ENCODE measurements at places on chromosomes 5 and 9. TPM values are rescaled to one million over a fixed set of nuclear protein-coding genes. Genes with fewer than 3 reads are reported as not detected.

The PLAC8L1 gene
- total RNA-seq, result 2.7 TPM

The OTP gene
- 0.17 TPM for total RNA-seq

The CDH9 gene
- not detected for total RNA-seq

The POLE3 gene
- total RNA-seq, result 36.6 TPM

The NPR2 gene
- 24.6 TPM for total RNA-seq

The PAEP gene
- total RNA-seq, result 0.39 TPM

The NANS gene
- total RNA-seq, result 44.5 TPM

GRCh38 chr9:121013911-121014310 lies 36.2 kb downstream of the C5 start:
- H3K4me1 ChIP-seq, result no peaks in the 10 kb centered on the region
- no peak overlapping the region for H3K4me3 ChIP-seq
- no peak for DNase-seq
- H3K36me3 ChIP-seq, result no peaks in the 10 kb centered on the region

GRCh38 chr5:15601274-15601673 lies 101.3 kb downstream of the FBXL7 start:
- no peak overlapping the region for H3K27ac ChIP-seq
- H3K36me3 ChIP-seq, result no peaks in the 10 kb centered on the region
- no peaks in the 10 kb centered on the region for H3K4me1 ChIP-seq
- no peak for DNase-seq
- H3K4me3 ChIP-seq, result no peak overlapping the region

DNA sequence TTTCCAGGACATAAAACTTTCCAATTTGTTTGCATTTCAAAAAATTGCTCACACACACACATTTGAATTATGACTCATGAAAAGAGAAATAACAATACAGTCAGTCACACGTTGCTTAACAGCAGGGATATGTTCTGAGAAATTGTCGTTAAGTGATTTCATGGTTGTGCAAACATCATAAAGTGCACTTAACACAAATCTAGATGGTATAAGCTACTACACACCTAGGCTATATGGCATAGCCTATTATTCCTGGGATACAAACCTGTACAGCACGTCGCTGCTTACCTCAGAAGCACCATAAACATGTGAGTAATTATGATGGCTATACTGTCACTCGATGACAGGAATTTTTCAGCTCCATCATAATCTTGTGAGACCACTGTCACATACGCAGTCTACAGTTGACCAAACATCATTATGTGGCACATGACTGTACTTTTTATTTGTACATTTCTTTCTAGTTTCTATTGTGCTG lies 378.2 kb downstream of the ACTL7B start:
- peak overlapping the region; percentile 5 for H3K4me3 ChIP-seq
- H3K27ac ChIP-seq, result peak overlapping the region; percentile 95
- no peaks in the 10 kb centered on the region for H3K36me3 ChIP-seq
- peaks cover 47% of the 10 kb centered on the region for H3K4me1 ChIP-seq
- peak; percentile 83 for DNase-seq
- H3K27me3 ChIP-seq, result no peaks in the 10 kb centered on the region

DNA sequence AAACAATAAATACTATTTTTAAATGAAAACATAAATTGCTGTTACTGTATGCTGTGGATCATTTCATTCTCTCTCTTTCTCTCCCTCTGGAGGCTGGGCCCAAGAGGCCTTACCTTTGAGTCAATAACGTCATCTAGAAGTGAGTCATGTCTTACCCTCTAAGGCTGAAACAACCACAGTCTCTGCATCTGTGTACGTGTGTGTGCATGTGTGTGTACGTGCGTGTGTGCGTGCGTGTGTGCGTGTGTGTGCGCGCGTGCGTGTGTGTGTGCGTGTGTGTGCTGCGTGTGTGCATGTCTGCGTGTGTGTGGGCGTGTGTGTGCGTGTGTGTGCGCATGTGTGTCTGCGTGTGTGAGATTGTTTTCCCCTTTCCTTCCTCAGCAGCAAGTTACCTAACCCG lies 13.6 kb upstream of the IL17B start:
- H3K4me3 ChIP-seq, result no peak overlapping the region
- no peaks in the 10 kb centered on the region for H3K27me3 ChIP-seq
- H3K4me1 ChIP-seq, result peaks cover 13% of the 10 kb centered on the region
- no peaks in the 10 kb centered on the region for H3K36me3 ChIP-seq

DNA sequence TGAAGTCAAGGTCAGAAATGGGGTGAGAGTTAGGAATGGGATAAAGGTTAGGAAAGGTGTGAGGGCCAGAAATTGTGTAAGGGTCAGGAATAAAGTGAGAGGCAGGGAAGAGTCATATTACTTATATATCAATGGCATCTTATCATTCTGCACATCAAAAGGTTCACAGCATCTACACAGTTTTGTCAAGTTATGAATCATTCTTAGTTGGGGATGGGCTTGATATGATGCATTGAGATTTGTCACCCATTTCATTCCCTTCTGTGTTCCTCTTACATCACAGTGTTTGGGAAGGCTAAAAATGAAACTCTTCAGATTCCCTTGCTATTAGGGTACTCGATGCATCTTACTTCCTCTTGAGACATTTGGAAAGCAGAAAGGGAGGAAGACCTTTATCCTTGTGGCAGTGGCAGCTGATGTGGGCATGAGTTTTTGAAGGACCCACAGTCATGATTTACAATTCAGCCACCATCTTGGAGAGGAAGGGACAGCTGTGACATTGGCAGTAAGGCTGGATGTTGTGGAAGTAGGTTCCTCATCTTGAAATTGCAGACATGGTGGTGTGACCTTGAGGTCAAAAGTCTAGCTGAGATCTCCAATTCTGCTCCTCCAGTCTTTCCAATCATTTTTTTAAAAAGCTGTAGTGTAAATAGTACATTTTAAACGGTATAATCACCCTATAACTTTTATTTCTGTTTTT lies 24.2 kb upstream of the NPR3 start:
- no peaks in the 10 kb centered on the region for H3K36me3 ChIP-seq
- H3K4me1 ChIP-seq, result peaks cover 9% of the 10 kb centered on the region
- H3K27me3 ChIP-seq, result no peaks in the 10 kb centered on the region
- no peak for DNase-seq
- H3K4me3 ChIP-seq, result no peak overlapping the region

GRCh38 chr5:135030123-135030955 lies 3.7 kb downstream of the PITX1 start:
- peaks cover 86% of the 10 kb centered on the region for H3K27me3 ChIP-seq
- no peak overlapping the region for H3K4me3 ChIP-seq
- H3K4me1 ChIP-seq, result peaks cover 5% of the 10 kb centered on the region
- no peak for DNase-seq
- no peaks in the 10 kb centered on the region for H3K36me3 ChIP-seq
- H3K27ac ChIP-seq, result no peak overlapping the region

DNA sequence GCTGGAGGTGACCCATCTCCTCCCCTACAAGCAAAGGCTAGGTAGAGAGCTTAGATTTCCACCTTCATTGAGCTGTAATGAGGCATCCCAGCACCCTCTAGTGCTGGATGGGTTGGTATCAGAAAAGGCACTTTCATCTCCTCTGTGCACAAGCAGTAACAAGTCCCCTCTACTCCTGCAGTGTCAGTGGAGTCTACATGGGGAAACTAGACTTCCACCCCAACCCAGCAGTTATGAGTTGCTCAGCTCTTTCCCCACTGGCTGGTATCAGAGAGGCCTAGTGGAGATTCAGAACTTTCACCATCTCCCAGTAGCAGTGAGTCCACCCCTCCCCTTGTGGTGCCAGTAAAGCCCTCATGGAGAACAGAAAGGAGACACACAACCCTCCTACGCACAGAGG lies 17.9 kb downstream of the FCN1 start:
- H3K27me3 ChIP-seq, result peaks cover 5% of the 10 kb centered on the region
- DNase-seq, result no peak
- H3K36me3 ChIP-seq, result no peaks in the 10 kb centered on the region
- H3K4me3 ChIP-seq, result no peak overlapping the region
- no peak overlapping the region for H3K27ac ChIP-seq

- H3K4me3 ChIP-seq, result no peak overlapping the region
- no peak for DNase-seq
- no peaks in the 10 kb centered on the region for H3K27me3 ChIP-seq
- no peak overlapping the region for H3K27ac ChIP-seq
- H3K36me3 ChIP-seq, result no peaks in the 10 kb centered on the region
Measured at GRCh38 chr5:6491196-6491918, 42.7 kb downstream of the UBE2QL1 start.

GRCh38 chr9:14043483-14043882 lies 270.5 kb downstream of the NFIB start:
- H3K27me3 ChIP-seq, result no peaks in the 10 kb centered on the region
- H3K4me3 ChIP-seq, result no peak overlapping the region
- no peak overlapping the region for H3K27ac ChIP-seq

DNA sequence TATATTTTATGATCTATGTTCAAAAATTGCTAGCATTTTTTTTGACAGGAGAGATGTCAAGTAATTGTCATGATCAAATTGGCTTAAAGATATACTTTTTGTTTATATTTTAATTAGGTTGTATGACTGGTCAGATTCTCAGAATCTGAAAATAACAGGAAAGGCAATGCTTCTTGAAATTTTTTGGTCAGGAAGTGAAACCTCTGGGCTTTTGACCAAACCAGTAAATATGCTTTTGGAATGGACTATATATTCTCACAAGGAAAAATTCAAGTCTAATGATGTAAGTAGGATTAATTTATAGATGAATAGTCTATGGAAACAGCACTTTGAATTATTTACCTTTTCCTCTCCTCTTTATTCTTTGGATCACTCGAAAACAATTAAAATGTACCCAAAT lies 52.3 kb downstream of the SLF1 start:
- H3K36me3 ChIP-seq, result no peaks in the 10 kb centered on the region
- DNase-seq, result peak; percentile 28
- no peak overlapping the region for H3K27ac ChIP-seq
- H3K4me1 ChIP-seq, result no peaks in the 10 kb centered on the region

GRCh38 chr5:43304525-43304924 lies 8.7 kb downstream of the HMGCS1 start:
- no peaks in the 10 kb centered on the region for H3K4me1 ChIP-seq
- DNase-seq, result no peak
- H3K27ac ChIP-seq, result no peak overlapping the region
- no peak overlapping the region for H3K4me3 ChIP-seq
- H3K27me3 ChIP-seq, result no peaks in the 10 kb centered on the region

- no peak overlapping the region for H3K4me3 ChIP-seq
- no peak overlapping the region for H3K27ac ChIP-seq
- no peaks in the 10 kb centered on the region for H3K27me3 ChIP-seq
- no peaks in the 10 kb centered on the region for H3K36me3 ChIP-seq
- peak; percentile 47 for DNase-seq
- H3K4me1 ChIP-seq, result peaks cover 9% of the 10 kb centered on the region
Measured at GRCh38 chr5:160315968-160316367, 3.6 kb upstream of the CCNJL start.

- peak; percentile 41 for DNase-seq
- H3K36me3 ChIP-seq, result no peaks in the 10 kb centered on the region
- H3K27me3 ChIP-seq, result no peaks in the 10 kb centered on the region
- H3K4me3 ChIP-seq, result peak overlapping the region; percentile 78
- H3K27ac ChIP-seq, result peak overlapping the region; percentile 93
- H3K4me1 ChIP-seq, result peaks cover 3% of the 10 kb centered on the region
Measured at GRCh38 chr5:111511831-111512374, 432 bp downstream of the STARD4 start.

DNA sequence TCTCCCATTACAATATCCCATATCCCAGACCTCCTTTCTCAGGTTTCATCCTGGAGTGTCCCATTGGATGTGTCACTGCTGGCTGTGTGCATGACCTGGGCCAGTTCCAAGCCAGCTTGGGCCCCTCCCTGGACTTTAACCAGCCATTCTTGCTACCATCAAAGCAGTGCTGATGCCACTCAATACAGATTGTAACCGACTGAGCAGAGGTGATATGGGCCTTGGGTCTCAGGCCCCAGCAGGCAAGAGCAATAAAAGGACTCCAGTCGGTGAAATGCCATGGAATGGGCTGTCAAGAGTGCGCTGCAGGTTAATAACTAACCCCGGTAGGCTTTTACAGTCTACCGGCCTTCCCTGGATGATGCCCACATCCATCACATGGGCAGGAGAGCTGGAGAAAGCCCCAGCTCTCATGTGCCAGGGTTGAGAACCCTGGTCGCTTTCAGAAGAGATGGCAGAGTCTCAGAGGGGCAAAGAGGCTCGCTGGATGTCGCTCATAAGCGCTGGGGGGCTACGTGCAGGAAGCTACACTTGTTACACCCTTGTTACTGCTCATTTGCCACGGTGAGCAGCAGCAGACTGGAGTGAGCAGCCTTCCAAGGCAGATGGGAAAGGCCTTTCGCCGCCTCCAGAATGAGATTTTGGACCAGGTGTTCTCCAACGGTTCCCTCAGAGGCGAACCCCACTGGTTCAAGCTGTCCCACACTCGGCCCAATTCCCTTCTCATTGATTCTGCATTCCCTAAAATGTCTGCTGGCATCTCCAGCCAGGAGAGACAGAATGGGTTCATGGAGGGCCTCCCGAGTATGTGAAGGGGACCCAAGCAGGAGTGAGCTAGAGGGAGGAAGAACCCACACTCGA lies 13.2 kb downstream of the EPB41L4B start:
- no peaks in the 10 kb centered on the region for H3K27me3 ChIP-seq
- no peaks in the 10 kb centered on the region for H3K36me3 ChIP-seq
- peaks cover 15% of the 10 kb centered on the region for H3K4me1 ChIP-seq
- H3K27ac ChIP-seq, result no peak overlapping the region
- DNase-seq, result no peak

DNA sequence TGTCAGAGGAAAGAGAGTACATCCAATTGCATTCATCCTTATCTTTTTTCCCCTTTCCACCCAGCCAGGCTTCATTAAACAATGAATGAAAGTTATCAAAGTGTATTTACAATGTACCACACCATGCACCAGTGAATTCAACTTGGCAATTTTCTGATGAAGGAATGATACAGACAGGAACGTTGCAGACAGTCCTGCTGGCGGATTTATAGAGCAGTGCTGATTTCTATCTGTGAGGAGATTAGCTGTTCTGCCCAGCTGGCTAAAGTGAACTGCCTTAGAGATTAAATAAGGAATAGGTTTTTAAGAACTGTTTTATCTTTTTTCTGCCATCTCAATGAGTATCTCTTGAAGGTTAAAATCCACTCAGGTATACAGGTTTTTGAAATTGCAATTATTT lies 403.9 kb downstream of the CDH18 start:
- H3K4me3 ChIP-seq, result no peak overlapping the region
- H3K27me3 ChIP-seq, result no peaks in the 10 kb centered on the region
- H3K4me1 ChIP-seq, result no peaks in the 10 kb centered on the region
- no peak overlapping the region for H3K27ac ChIP-seq
- DNase-seq, result no peak

- no peak overlapping the region for H3K27ac ChIP-seq
- H3K27me3 ChIP-seq, result no peaks in the 10 kb centered on the region
- no peaks in the 10 kb centered on the region for H3K36me3 ChIP-seq
- H3K4me3 ChIP-seq, result no peak overlapping the region
Measured at GRCh38 chr9:16879416-16879815, 8.9 kb upstream of the BNC2 start.

DNA sequence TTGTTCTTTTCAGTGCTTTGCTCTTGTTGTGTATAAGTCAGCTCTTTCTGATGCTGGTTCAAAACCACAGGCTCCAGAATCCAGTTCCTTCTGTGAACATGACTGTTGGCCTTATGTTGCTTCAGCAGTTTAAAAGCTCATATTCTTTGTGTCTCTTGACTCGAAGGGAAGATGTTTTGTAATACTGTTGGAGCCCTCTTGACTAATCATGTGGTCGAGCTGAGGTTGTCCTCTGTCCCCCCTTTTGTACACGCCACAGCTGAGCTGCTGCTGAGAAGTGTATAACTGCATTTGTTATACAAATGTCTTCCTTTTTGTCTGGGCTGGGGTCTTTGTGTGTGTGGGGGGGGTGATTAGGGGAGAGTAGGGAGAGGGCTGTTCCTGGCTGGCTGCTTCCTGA lies 35.8 kb downstream of the SLC36A1 start:
- no peak overlapping the region for H3K4me3 ChIP-seq
- peaks cover 10% of the 10 kb centered on the region for H3K4me1 ChIP-seq
- no peaks in the 10 kb centered on the region for H3K27me3 ChIP-seq
- H3K27ac ChIP-seq, result no peak overlapping the region

- H3K27me3 ChIP-seq, result no peaks in the 10 kb centered on the region
- DNase-seq, result peak; percentile 68
- H3K4me1 ChIP-seq, result peaks cover 8% of the 10 kb centered on the region
- H3K36me3 ChIP-seq, result no peaks in the 10 kb centered on the region
- no peak overlapping the region for H3K4me3 ChIP-seq
Measured at GRCh38 chr9:76667521-76667957, 96.7 kb upstream of the PCA3 start.
